ENCODE measurements at places on chromosomes 5 and 9. TPM values are rescaled to one million over a fixed set of nuclear protein-coding genes. Genes with fewer than 3 reads are reported as not detected.

MEF2C gene
- polyA plus RNA-seq, result not detected

GLRA1 gene
- not detected for polyA plus RNA-seq

CEP72 gene
- 3.4 TPM for polyA plus RNA-seq

HABP4 gene
- 21.7 TPM for polyA plus RNA-seq

REXO4 gene
- polyA plus RNA-seq, result 20.2 TPM

PPP2R2B gene
- polyA plus RNA-seq, result not detected

SLC6A7 gene
- not detected for polyA plus RNA-seq

SIT1 gene
- polyA plus RNA-seq, result 6.7 TPM

NANS gene
- polyA plus RNA-seq, result 80.9 TPM

AK6 gene
- polyA plus RNA-seq, result 23.9 TPM

KCNMB1 gene
- polyA plus RNA-seq, result not detected

WNK2 gene
- 12.0 TPM for polyA plus RNA-seq

UBE2R2 gene
- polyA plus RNA-seq, result 17.2 TPM

GABRB2 gene
- polyA plus RNA-seq, result 0.01 TPM

All from HepG2 (cell line).